Stomach (tissue), 19 donors: ENCODE measurements at places on chromosomes 7 and 10. TPM values are rescaled to one million over a fixed set of nuclear protein-coding genes. Genes with fewer than 3 reads are reported as not detected.
A peak's percentile ranks its signal among the peaks of the same experiment; 100 is the strongest.

DNA sequence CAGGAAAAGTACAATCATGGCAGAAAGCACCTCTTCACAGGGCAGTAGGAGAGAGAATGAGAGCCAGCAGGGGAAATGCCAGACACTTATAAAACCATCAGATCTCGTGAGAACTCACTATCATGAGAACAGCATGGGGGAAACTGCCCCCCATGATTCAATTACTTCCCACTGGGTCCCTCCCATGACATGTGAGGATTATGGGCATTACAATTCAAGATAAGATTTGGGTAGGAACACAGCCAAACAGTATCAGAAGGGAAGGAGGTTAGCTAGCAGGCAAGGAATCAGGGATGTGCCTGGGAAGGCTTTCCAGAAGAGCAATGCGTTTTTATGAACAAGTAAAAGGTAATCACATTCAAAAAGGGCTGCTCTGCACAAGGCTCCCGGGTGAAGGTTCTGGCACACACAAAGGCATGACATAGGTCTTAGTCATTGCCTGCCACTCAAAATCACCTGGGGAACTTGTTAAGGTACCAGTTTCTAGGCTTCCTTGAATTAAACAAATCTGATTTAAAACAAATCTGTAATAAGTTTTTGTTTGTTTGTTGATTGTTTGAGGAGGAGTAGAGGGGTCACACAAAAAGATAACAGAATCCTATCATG is 40.9 kb downstream of the BMPER start:
- H3K36me3 ChIP-seq: no peaks in the 10 kb centered on the region
- H3K27ac ChIP-seq: no peak overlapping the region
- H3K4me3 ChIP-seq: no peak overlapping the region
- H3K4me1 ChIP-seq: no peaks in the 10 kb centered on the region

DNA sequence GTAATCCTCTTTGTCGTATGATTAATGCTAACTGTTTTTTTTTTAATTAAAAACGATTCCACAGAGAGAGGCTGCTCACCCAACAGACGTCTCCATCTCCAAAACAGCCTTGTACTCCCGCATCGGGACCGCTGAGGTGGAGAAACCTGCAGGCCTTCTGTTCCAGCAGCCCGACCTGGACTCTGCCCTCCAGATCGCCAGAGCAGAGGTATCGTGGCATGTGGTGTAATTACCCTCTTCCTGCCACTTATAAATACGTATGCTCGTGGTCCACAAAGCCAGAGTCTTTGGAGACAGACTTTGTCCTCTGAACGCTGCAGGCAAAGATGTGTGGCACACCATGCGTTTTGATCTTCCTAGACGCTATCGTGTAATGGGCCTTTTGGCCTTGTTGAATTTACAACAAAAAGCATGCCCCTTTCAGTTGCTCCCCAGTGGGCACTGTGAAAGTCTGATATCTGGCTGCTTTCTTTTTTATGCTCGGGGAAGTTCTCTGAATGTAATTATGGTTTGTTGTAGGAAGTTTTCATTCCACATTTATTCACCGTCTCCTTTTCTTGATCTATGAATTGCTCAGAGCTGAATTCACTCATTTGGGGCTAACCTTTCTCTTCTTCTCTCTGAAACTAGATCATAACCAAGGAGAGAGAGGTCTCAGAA is 33.6 kb upstream of the BTBD16 start:
- peaks cover 91% of the 10 kb centered on the region for H3K36me3 ChIP-seq
- DNase-seq: no peak
- peaks cover 6% of the 10 kb centered on the region for H3K4me1 ChIP-seq
- H3K27me3 ChIP-seq: no peaks in the 10 kb centered on the region
- no peak overlapping the region for H3K27ac ChIP-seq

DNA sequence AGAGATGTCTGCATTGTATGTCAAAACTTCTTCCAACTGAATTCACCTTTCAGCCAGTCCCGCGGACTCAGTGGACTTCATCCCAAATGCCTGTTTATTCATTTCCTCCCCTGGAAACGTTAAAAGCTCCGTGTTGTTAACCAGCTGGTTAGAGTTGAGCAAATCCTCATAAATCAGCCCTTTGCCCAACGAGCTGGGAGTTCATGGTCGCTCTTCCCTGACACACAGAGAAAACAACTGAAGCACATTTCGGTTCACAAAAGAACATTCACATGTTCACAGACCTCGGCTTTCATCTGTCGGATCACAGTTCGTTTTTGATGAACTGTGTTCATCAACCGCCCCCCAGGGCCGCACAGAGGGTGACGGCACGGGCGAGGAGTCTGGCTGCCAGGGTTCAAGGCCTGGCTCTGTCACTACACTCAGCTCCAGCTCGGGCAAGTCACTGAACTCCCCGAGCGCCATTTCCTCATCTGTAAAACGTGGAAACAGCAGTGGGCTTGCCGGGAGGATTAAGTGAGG is 62.6 kb downstream of the GLI3 start:
- no peak overlapping the region for H3K27ac ChIP-seq
- no peaks in the 10 kb centered on the region for H3K27me3 ChIP-seq
- no peak for DNase-seq

- H3K4me3 ChIP-seq: no peak overlapping the region
- no peaks in the 10 kb centered on the region for H3K4me1 ChIP-seq
- H3K36me3 ChIP-seq: no peaks in the 10 kb centered on the region
- no peaks in the 10 kb centered on the region for H3K27me3 ChIP-seq
- no peak overlapping the region for H3K27ac ChIP-seq
Observed at GRCh38 chr7:89104748-89105685, 309.5 kb upstream of the TEX47 start.

DNA sequence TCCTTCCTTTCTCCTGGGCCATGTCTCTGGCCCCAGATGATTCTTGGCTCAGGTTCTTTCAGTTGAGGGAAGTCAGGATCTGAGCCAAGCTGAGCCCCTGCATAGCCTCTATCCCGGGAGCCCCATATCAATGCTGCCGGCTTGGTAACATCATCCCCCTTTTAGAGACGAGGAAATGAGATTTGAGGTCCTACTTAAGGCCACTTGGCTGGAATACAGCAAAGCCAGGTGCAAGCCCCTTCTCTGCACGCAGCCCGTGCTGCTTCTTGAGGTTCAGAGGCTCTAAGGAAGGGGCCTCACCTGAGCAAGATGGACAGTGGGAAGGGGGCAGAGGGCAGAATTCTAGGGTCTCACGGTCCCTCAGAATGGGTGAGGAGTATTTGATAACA is 2.4 kb upstream of the IRF5 start:
- no peaks in the 10 kb centered on the region for H3K36me3 ChIP-seq
- no peak overlapping the region for H3K27ac ChIP-seq
- H3K27me3 ChIP-seq: no peaks in the 10 kb centered on the region
- peaks cover 21% of the 10 kb centered on the region for H3K4me1 ChIP-seq

GRCh38 chr7:53013925-53014324 is 21.5 kb upstream of the POM121L12 start:
- no peaks in the 10 kb centered on the region for H3K36me3 ChIP-seq
- H3K4me3 ChIP-seq: no peak overlapping the region
- no peaks in the 10 kb centered on the region for H3K27me3 ChIP-seq
- no peak for DNase-seq
- no peak overlapping the region for H3K27ac ChIP-seq

- peaks cover 16% of the 10 kb centered on the region for H3K4me1 ChIP-seq
- H3K4me3 ChIP-seq: no peak overlapping the region
- H3K27ac ChIP-seq: no peak overlapping the region
- H3K36me3 ChIP-seq: no peaks in the 10 kb centered on the region
- DNase-seq: peak; percentile 72
Observed at GRCh38 chr7:115676080-115676479, 354.5 kb downstream of the TFEC start.

DNA sequence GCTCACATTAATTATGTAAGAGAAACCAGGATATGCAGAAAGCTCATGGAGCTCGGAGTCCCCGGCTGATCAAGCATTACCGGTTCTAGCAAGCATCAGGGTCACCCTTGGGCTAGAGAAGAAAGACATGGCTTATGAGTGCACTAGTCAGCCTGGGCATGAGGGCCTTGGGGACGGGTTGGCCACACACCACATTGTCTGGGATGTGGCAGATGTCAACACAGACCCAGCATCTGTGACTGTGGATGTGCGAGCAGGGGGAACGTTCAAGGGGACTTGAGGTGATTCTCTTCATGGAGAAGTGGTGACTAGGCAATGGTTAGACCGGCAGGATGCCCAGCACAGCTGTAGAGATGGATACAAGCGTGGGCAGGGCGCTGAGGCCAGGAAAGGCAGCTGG is 13.7 kb downstream of the ZMIZ2 start:
- no peaks in the 10 kb centered on the region for H3K27me3 ChIP-seq
- peaks cover 100% of the 10 kb centered on the region for H3K36me3 ChIP-seq
- DNase-seq: peak; percentile 9

DNA sequence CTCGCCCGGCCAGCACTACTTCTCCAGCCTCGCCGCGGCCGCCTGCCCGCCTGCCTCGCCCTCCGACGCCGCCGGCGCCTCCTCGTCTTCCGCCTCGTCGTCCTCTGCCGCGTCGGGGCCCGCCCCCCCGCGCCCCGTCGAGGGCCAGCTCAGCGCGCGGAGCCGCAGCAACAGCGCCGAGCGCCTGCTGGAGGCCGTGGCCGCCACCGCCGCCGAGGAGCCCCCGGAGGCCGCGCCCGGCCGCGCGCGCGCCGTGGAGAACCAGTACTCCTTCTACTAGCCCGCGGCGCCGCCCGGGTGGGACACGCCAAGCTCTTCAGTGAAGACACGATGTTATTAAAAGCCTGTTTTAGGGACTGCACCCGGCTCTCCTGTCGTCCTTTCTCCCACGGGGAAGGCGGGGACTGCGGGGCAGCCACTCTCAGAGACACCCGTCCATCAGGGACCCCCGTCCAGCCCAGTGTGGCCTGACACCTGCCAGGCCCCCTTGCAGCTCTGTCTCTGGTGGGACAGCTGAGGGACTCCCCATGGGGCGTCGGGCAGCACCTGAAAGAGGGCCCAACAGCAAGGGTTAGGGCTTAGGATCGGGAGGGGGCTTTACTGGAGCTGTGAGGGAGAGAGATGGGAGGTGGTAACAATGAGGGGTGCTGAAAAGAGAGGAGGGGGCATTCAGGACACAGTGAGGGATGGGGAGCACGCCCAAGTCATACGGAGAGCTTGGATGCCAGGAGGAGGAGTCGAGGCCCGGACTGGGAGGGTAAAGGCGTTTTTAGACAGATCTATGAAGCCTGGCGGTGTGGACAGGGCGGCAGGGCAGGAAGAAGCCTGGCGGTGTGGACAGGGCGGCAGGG is 34.7 kb downstream of the SPDYE6 start:
- peaks cover 6% of the 10 kb centered on the region for H3K36me3 ChIP-seq
- no peaks in the 10 kb centered on the region for H3K27me3 ChIP-seq
- H3K4me1 ChIP-seq: peaks cover 7% of the 10 kb centered on the region
- no peak overlapping the region for H3K27ac ChIP-seq

- H3K27me3 ChIP-seq: no peaks in the 10 kb centered on the region
- H3K27ac ChIP-seq: no peak overlapping the region
- peak; percentile 17 for DNase-seq
- no peaks in the 10 kb centered on the region for H3K36me3 ChIP-seq
- H3K4me1 ChIP-seq: no peaks in the 10 kb centered on the region
Observed at GRCh38 chr10:46223064-46223480, 63.7 kb upstream of the ANTXRL start.

GRCh38 chr7:131521651-131522163 is 34.7 kb downstream of the PODXL start:
- H3K4me3 ChIP-seq: no peak overlapping the region
- DNase-seq: peak; percentile 86
- peak overlapping the region; percentile 65 for H3K27ac ChIP-seq

DNA sequence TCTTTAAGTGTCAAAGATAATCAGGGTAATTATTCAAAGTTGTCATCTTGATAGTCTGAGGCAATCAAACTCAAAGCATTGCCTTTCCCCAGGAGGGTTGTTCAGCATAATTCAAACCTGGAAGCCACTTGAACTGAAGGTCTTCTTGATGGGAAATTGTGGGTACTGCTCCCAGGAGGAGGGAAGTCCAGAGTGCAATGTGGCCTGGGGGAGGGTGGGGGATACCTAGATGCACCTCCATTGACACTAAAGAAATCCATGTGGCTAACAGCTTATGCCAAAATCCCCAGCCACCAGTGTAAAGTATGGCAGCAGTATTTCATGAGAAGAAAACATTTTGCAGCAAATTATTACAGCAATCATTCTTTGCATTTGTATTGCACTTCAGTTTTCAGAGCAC is 114.9 kb downstream of the STRA8 start:
- no peaks in the 10 kb centered on the region for H3K27me3 ChIP-seq
- no peak overlapping the region for H3K27ac ChIP-seq

- no peaks in the 10 kb centered on the region for H3K36me3 ChIP-seq
- H3K4me3 ChIP-seq: no peak overlapping the region
- no peaks in the 10 kb centered on the region for H3K27me3 ChIP-seq
Observed at GRCh38 chr10:78505657-78506056, 472.0 kb downstream of the RPS24 start.

DNA sequence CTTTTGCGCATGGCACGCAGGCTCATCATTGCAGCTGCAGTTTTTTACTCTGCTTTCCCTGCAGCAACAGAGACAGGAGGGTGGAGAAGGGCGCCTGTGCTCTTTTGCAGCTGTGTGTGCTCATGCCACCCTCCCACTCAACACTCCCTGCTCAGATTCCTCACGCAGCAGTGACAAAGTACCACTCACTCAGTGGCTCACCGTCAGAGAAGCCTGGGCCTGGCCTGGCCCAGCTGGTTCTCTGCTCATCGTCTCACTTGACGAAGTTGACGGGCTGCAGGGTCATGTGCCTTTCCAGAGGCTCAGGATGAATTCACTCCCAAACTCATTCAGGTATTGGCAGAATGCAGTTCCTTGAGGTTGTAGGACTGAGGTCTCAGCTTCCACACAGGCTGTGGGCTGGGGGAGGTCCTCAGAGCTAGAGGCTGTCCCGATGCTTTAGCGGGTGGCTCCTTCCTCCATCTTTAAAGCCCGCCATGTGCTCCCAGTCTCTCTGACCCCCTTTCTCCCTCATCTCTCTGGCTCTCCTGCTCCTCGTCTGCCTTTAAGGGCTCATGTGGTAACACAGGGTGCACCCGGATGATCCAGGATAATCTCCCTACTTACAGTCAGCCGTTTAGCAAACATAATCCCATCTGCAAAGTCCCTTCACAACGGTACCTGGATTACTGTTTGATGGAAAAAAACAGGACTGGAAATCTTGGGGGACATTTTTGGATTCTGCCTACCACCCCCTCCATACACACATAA is 25.8 kb downstream of the PTPRE start:
- H3K27me3 ChIP-seq: no peaks in the 10 kb centered on the region
- H3K4me3 ChIP-seq: no peak overlapping the region
- peaks cover 19% of the 10 kb centered on the region for H3K4me1 ChIP-seq
- no peak overlapping the region for H3K27ac ChIP-seq

GRCh38 chr10:16891375-16892313 is 74.4 kb upstream of the RSU1 start:
- H3K36me3 ChIP-seq: no peaks in the 10 kb centered on the region
- H3K4me1 ChIP-seq: peaks cover 29% of the 10 kb centered on the region
- peak; percentile 71 for DNase-seq
- no peak overlapping the region for H3K4me3 ChIP-seq

The ZP3 gene
- 1.3 TPM for polyA plus RNA-seq

The ENKUR gene
- polyA plus RNA-seq: 1.7 TPM

The TMEM273 gene
- 6.5 TPM for polyA plus RNA-seq

The NFE2L3 gene
- polyA plus RNA-seq: 1.4 TPM

The SH2B2 gene
- polyA plus RNA-seq: 2.3 TPM

The CUZD1 gene
- polyA plus RNA-seq: 1.1 TPM

The PTN gene
- polyA plus RNA-seq: 3.8 TPM

The RET gene
- 0.31 TPM for polyA plus RNA-seq

The MRM2 gene
- polyA plus RNA-seq: 17.4 TPM

The EPHA1 gene
- polyA plus RNA-seq: 25.9 TPM

The LRRC4 gene
- 3.5 TPM for polyA plus RNA-seq

The SYPL1 gene
- polyA plus RNA-seq: 49.9 TPM

The FRA10AC1 gene
- 10.7 TPM for polyA plus RNA-seq
